Right ventricle myocardium inferior (tissue), 1 donor: ENCODE measurements at places on chromosomes 7 and 10.
A peak's percentile ranks its signal among the peaks of the same experiment; 100 is the strongest.

- no peak for DNase-seq
Observed at GRCh38 chr7:4702961-4703512, 20.9 kb downstream of the FOXK1 start.

GRCh38 chr7:94999069-94999351, 91.6 kb downstream of the PPP1R9A start:
- DNase-seq: no peak

DNA sequence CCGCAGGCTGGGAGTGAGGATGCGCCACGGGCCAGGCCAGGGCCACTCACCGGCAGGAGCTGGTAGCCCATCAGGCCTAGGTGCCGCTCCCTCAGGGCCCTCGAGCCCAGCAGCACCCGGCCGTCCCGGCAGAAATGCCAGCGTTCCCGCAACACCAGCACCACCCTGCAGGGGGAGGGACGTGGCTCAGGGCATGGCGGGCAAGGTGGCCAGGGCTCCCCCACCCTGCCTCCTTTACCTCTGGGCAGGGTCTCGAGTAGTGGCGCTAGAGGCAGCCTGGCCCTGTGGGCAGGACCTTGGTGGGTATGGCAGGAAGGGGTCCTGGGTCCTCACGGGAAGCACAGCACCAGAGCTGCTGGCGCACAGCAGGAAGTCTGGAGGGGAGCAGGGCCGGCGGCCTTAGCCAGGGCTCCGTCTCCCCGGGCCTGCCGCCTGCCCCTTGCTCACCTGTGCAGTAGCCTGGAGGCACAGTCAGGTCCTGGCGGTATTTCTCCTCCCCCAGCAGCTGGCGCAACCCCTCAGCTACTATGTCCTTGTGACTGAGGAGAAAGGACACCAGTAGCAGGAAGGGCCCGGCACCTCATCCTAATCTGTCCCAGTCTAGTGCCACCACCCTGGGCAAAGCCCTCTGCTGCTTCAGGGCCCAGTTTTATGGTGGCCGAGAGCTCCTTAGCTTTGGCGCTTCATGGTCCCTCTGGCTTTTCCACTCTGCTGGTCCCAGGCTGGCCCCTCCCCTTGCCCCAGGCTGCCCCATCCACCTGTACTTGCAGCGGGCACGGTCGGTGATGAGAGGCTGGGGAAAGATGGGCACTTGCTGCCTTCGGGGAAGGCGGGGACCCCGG, 3.5 kb downstream of the FASTK start:
- DNase-seq: peak; percentile 68

DNA sequence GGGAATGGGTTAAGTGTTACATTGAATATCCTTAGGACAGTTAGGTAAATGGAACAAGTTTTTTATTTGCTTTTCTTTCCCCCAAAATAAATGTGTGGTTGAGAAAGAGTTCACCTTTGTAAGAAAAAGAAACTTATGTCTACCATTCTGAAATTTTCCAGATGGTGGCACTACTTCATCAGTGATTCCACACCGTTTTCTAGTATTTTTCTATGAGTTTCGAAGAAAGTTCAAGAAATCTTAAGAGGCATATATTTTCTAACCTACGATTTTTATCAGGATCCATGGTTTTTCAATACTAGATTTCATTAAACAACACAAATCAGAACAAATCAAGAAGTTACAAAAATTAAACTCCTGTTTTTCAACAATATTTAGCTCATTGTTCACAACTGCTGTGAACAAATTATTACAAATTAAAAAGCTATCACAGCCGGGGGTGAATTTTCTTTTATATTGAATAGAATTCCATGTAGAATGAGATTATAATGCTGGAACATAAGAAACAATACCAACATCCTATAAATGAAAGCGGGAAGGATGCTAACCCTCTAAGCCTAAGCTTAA, 163.1 kb upstream of the NPVF start:
- no peak for DNase-seq

- DNase-seq: peak; percentile 40
Observed at GRCh38 chr10:21125471-21126228, 228.5 kb upstream of the NEBL start.

- DNase-seq: no peak
Observed at GRCh38 chr7:105693576-105693975, 112.3 kb upstream of the EFCAB10 start.

- no peak for DNase-seq
Observed at GRCh38 chr10:105714728-105715127, 1073.6 kb downstream of the SORCS3 start.

DNA sequence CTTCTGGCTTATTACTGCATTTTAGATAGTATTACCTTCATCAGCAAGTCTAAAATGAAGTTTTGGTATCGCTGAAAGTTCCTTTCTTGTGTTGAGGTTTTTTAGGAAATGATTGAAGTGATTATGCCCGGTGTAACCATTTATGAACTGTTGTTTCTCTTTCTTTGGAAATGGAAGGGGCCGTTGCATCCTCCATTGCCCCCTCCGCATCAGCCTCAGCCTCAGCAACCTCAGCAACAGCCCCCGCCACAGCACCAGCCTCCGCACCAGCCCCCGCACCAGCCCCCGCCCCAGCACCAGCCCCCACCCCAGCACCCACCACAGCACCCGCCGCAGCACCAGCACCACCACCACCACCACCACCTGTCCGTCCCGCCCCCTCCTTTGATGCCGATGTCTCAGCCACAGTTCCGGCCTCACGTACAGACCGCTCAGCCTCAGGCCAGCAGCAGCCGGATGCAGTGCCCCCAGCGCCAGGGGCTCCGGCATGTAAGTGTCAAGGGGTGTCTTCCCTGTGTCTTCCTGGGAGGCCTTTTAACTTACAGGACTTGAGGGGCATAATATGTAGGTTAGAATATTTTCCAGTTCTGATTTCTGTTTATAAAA, 72.6 kb downstream of the SHH start:
- no peak for DNase-seq

DNA sequence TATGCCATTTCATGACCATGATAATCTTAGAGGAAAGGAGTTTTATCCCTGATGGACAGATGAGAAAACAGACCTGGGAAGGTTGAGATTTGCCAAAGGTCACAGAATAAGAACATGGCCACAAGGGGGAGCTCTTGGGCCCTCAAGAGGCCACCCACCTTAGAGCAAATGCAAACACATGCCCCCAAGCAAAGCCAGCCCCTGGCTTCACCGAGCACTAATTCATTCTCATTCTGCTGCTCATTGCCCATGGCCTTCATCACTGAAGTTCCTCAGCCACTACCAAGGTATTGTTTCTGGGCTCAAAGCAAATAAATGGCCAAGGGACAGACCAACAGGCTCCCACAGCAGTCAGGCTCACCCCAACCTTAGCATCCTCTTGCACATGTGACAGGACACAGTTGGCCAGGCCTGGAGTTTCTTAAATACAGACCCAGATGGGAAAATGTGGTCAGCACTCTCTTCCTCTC, 44.2 kb downstream of the PDLIM1 start:
- peak; percentile 83 for DNase-seq
